ENCODE measurements at places on chromosomes 5 and 9.
A peak's percentile ranks its signal among the peaks of the same experiment; 100 is the strongest.

DNA sequence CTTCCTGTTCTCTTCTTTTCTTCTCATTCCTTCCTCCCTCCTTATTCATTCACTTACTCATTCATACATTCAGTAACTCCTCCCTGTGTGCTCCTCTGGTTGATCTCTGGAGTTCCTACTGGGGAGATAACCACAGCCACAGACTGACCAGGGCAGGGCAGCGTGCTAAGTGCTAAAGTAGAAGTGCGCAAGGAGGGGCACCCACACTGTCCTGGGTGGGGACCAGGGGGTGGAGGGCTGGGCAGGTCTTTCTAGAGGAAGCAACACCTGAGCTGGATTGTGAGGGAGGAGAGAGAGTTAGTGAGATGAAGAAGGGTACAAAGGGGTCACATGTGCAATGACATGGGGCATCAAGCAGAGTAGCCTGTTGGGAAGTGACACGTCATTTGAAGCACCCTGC lies 13.8 kb downstream of the ENHO start:
- DNase-seq, result no peak

DNA sequence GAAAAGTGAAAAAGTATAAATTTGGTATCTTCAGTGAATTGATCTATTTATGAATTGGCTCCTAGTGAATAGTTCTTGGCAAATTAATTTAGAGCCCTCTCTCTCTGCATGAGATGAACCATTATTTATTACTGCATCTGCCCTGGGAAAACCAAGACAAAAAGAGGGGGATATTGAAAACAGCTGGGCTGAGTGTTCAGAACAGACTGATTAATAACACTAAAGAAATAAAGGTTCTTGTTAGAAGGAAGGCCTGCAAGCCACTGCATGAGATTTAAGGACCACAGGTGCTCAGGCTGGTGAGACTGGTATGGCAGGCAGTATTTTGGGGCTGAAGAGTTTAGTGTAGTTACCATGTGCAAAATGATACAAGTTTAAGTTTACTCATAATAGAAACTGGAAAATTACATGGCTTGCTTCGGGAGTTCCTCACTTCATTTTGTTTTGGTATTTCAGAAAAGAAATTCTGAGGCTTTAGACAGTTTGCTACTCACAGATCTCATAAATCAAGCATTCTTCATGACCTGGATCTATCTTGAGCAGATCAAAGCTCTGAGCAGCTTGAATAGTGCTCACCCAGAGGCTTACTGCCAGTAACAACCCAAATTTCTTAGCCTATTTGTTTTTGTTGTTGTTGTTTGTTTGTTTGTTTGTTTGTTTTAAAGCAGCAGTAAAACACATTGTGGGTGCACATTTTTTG lies 56.1 kb downstream of the KIAA1958 start:
- DNase-seq, result no peak

DNA sequence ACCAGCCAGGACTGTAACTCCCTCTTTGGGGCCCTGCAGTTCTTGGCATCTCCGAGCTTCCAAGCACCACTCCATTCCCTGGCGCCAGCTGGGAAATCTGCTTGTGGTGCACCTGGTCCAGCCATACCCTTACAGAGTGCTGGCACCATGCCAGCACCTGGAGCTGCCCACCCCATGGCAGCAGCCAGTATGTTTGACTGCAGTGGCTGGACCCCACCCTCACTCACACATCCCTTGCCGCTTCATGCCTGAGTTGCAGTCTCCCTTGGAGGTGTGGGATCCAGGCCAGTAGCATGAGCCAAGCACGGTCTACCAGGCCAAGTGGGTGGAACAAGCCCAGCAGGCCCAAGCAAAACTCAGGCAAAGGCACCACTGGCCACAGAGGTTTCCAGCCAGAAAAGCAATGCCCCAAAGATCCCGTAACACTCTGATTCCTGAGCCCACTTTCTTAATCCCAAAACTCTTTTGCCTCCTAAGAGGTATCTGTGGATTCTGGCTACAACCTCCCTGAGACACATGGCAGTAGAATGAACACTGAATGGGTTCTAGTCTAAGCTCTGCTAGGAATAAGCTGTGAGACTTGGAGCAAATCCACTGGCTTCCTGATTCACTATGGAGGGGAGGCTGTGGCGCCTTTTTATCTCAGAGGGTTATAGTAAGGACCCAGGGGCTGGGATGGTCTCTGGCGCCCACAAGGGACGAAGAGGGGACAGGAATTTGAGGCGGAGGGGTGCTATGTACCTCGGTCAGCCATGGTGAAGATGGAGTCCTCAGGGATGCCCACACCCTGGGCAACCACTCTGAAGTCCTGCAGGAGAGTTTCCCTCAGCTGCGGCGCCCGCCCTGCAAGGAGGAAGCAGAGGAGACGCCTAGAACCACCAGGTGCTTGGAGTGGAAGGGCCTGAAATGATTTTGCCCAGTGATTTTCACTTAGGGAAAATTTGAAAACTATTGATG lies 5.6 kb downstream of the AMBP start:
- DNase-seq, result no peak

DNA sequence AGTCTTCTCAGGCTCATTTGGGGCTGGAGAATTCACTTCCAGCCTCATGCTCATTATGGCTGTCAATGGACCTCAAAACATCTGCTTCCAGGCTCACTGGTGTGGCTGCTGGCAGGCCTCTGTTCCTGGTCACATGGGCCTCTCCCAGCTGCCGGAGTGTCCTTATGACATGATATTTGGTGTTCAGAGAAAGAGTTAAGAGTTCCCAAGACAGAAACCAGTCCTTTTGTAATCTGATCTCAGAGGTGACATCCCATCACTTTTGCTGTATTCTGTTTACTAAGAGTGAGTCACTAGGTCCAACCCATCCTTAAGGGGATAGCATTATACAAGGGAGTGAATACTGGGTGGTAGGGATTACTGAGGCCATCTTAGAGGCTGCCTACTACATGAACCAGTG lies 104.6 kb downstream of the CACNA1B start:
- DNase-seq, result no peak

GRCh38 chr5:106959387-106959786 lies 711.4 kb downstream of the EFNA5 start:
- DNase-seq, result peak; percentile 45

DNA sequence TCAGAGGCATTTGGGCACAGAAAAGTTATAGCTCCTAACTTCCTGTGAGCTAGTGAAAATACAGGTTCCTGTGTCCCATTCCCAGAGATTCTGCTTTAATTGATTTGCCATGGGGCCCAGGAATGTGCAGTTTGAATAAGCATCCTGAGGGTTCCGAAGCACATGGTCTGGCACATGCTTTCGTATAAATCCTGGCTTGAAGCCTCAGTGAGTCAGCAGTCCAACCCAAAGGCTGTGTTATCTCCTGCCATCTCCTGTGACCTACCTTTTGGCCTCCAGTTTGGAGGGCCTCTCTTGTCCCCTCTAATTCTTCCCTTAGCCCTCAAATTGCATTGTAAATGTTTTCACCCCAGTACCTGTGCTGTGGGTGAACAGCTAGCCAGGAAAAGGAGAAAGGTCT lies 183.8 kb downstream of the NR3C1 start:
- DNase-seq, result no peak

DNA sequence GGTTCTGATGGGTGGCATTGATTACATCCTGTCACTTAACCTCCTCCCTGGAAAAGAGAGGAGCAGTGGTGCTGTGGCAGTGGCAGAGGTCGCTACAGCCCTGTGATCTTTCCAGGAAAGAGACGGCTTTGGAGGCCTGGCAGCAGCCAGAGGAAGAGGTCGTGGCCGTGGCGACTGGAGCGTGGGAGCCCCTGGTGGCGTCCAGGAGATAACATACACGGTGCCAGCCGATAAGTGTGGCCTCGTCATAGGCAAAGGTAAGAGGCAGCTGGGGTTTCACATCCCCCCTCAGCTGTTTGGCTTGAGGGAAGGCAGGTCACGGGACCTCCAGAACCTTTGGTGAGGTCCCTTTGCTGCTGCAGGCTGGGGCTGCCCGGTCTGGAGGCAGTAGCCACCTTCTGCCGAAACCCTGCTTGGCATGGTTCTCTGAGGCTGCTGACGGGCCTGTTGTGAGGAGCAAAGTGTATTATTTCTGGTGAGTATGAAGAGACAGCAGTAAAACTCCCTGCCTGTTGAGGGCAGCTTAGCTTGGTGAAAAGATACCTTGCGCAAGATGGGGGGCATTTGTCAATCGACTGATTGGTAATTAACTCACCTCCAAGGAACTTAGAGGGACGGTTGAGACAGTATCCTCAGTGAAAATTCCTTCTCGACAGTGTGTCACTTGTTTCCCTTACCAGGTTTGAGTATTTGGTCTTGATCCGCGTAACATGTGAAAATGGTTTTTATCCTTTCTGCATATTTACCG lies 38.0 kb upstream of the PRDM12 start:
- DNase-seq, result no peak

DNA sequence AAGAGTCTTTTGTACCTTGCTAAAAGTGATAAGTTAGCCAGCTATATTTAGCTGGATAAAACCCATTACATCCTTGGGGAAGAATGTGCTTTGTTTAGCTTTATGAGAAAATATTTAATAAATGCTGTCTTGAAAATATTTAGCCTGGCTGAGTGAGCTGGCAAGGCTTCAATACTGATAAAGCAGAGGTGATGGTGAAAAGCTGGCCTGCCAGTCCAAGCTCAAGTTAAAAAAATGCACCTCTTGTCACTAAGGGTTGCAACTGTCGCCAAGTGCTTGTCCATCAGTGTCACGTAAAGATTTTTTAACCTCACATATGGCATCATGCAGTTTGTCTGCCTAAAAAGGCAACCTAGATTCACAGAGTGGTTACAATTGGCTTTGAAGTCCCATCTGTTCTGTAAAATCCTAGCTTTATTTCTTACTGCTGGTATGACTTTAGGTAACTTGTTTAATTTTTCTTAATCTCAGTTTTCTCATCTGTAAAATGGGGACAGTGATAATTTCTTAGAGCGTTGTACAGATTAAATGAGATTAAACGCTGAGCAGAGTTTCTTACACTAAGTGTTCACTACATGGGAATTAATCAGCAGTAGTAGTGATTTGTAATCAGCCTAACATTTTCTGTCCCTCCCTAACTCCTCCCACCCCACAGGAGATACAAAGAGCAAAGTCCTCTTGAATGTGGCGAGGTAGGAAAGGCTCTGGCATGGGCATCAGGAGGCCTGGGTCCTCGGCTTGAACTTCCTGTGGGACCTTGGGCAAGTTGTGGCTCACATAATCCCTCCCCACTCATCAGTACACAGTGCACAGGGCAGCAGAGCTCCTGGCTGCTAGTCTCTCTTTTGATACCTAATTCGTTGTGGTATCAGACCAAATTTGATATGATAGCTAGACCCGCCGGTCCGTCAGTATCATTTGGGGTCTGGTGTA lies 48.7 kb downstream of the PIK3R1 start:
- no peak for DNase-seq

Data from NCI-H1930 (cell line).